ENCODE measurements at places on chromosomes 16 and 17.

DNA sequence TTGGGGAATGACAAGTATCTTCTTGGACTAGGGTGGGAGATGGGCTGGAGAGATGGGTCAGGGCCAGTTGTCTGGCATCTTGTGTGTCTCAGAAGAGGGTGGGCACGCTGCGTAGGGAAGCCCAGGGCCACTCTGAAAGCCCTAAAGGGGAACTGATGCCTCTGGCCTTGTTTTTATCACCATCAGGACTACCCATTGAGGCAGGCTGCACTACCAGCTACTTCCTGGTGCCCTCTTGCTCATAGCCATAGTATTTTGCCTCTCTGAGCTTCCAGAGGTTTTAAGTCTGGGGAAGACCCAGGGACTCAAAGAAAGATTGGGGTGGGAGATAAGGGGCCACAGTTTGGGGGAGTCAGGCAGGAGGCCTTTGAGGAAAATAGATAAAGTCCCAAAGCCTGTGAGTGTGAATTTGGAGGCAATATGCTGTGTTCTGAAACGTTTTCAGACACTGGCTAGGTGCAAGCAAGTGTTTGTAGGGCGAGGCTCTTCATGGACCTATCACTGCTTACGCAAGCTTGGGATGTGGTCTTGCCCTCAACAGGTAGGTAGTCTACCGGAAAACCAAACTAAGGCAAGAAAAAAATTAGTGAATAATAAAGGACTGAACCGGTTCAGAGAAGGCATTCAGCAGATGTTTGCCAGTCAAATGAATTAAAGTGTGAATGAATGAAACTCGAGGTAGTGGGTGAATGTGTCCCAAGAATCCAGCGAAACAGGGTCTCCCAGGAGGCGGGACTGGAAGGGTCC is 688 bp upstream of the ITGB3 start:
- DNase-seq, result no peak

DNA sequence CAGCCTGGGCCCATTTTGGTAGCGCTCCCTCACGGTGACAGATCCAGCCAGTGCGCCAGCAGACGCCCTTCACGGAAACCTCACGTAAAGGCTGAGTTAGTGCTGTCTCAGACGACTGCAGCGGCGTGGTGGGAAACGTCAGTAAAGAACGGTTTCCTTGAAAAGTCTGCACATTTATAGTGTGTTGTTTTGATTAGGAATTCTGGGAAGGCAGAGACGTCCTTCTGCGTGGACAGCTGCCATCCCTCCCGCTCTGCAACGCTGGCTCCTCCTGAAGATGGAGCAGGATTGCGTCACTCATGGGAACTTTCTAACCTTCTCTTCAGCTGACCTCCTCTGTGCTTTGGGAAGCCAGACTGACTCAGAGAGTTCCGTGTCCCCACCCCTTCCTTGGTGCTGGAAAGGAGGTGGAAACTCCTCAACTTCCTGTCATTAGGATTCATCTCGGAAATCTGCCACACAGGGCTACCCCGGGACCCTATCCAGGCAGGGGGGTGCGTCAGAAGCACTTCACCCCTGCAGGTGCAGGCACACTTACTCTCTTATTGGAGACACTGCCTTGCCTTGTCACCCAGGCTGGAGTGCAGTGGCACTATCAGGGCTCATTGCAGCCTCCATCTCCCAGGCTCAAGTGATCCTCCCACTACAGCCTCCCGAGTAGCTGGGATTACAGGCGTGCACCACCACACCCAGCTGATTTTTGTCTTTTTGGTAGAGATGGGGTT is 24.3 kb upstream of the CRISPLD2 start:
- no peak for DNase-seq

GRCh38 chr17:40320756-40321523 is 12.0 kb downstream of the RARA start:
- no peak for DNase-seq

- DNase-seq, result peak; percentile 95
These were observed at the start of gene C16orf87 for GRCh38 chr16:46830902-46831647. Gene C16orf87, minus strand, starts transcription at chr16:46831180. Its CDS starts 31 bp downstream, at chr16:46831149.

DNA sequence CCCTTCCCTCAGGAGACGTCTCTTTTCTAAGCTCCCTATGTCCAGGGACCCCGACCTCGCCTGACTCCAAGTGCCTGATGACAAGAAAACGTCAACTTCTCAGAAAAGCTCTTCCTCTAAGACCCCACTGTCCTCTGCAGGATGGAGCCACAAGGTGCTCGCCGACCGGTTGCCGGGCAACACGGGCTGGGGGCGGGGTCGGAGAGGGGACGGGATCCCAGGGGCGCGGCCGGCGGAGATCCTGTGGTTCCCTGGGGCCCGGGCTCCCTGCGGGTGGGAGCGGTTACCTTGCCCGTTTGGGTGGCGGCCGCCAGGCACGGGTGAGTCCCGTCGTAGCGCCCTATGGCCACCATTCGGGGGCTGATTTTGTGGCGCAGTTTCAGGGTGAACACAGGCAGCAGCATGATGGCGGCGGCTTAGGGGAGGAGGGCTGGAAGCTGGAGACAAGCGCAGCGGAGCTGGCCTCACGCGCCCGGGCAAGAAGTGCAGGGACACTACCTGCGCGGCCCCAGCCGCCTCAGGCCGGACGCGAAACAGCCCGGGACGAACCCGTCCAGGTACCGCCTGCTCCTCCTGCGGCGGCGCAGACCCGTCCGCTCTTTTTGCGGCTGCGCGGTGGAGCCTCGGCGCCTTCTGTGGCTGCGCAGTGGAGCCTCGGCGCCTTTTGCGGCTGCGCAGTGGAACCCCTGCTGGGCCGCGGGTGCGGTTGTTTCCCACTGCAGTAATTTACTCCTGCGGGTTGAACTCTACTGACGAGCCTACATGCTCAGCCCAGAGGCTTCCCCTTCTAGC is at the start of gene BBS2:
TSS of gene BBS2 (minus strand) at position 566 of the 792 bp plus-strand sequence. CDS start at position 404, 162 bp downstream.
- DNase-seq, result peak; percentile 83

- no peak for DNase-seq
These were observed 709 bp downstream of the STAT5A start for GRCh38 chr17:42288803-42289610.

DNA sequence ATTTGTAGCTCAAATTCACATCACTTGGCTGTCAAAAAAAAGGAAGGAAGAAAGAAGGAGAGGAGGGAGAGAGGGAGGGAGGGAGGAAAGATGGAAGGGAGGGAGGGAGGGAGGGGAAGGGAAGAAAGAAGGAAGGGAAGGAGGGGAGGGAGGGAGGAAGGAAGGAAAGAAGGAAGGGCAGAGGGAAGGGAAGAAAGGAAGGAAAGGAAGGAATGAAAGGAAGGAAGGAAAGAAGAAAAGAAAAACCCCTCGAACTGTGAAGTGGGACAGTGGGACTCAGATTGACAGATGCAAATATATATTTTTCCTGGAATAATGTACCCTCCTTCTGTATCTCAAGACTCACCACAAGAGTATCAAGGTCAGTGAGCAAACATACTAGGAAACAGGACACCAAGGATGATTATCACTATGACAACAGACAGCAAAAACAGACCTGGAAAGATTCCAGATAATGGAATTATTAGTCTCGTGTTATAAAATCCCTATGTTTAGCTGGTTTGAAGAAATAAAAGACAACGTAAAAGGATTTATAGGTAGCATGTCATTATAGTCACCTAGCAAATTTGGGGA is 24.2 kb upstream of the ABCA3 start:
- DNase-seq, result no peak

DNA sequence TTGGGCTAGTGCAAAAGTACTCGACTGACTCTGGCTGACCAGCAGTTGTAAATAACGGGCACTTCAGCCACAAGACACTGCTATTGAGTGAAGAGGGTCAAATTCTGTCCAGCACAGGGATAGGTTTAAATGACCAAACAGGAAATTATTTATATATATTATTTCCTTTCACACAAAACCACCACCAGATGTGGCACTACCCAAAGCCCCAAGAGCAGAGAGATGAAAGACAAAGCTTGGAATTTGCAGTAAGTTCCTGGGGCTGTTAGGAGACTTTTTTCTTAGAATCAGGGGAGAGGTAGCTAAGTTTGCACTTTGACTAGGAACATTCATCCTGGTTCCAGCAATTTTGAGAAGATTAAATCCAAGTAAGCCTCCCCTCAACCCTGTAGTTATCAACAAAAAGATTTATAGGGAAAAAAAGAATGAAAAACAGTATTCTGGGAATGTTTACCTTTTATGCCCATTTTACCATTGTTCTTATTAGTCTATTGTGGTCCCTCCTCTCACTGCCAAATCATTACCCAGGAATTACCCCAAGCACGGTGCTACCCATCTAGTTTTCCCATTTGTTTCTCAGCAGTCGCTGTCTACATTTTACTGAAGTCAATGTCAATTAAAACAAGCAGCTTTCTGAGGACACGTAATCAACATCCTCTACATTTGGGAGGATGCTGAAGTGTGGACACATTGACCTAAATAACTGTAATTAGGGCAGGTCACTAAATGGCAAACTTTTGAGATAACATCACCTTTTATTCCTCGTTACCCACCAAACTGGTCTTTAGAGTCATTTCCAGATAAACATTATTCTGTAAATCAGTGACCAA is 43.5 kb downstream of the GRB7 start:
- DNase-seq, result no peak

DNA sequence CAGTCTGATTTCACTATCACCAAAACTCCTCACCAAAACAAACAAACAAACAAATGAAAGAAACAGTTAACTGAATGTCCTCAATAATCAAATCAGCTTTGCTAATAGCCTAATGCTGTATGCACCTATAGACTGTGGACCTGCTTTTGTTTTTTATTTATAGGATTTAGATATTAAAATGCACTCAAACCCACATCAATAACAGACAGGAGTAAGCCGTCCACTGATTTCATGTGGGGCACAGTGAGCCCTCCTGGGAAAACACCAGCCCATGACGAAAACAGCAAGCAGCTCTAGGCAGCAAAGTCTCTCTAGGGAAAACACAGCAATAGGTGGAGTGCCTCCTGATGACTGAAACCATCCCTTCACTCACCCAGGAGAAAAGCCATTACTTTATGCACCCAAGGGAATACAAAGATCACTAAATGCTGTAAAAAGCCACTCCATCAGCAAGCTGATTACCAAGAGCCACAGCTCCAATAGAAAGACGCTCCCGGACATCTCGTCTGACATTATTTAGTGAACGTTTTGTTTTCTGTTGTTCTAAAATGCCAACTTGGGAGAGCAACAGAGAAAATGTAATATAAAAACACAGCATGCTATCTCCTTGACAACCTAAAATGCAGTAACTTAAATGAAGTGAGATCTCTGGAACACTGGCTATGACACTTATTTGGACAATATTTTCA is 47.8 kb downstream of the ANKFY1 start:
- no peak for DNase-seq

GRCh38 chr16:48354877-48355855 is 30.0 kb downstream of the SIAH1 start:
- DNase-seq, result no peak

- DNase-seq, result no peak
These were observed 32.4 kb downstream of the COTL1 start for GRCh38 chr16:84585467-84585866.

DNA sequence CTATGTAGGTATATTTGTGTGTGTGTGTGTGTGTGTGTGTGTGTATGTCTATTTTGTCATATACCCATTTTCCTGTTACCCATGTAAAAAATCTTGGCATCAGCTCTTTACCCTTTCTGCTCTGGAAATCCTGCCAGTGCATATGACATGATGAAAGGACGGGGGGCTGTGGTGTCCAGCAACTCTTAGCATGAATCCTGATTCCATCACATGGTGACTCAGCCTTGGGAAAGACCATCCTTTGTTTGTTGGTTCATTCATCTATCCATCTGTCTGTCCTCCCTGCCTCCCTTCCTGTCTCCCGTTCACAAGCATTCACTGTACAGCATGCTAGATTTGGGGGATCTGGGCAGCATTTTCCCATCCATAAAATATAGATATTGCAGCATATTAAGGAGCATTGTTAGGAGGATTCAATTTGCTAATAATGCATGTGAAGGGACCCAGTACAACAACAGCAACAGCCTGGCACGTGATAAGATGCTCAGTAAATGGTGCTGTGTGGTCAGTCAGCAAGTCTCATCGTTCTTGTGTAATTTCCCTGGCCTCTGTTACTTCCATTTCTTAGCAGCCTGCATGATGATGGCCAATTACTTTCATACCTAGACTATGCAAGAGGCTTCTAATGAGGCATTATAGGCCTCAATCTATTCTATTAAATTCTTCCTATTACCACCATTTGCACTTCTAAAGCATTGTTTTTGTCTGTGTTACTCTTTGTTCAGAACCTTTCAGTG is 191.0 kb downstream of the PRKCA start:
- DNase-seq, result no peak

- no peak for DNase-seq
These were observed 604.7 kb upstream of the SALL1 start for GRCh38 chr16:51755577-51756355.

DNA sequence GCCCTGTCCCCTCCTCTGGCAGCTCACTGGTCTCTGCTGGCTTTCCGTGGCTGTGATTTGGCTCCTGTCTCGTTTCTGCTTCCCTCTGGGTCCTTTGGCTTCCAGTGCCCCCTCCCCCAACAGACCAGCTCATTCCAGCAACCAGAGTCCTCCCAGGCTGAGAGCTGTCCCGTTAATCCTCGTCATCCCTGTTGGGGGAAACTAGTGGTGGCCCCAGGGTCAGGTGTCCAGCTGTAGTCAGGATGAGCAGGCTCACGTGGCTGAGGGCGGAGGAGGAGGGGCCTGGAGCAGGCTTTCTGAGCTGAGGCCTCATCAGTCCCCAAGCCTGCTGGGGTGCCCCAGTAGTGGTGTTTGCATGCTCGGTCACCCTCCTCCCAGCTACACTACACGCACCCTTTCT is 10.7 kb upstream of the CBX4 start:
- no peak for DNase-seq

DNA sequence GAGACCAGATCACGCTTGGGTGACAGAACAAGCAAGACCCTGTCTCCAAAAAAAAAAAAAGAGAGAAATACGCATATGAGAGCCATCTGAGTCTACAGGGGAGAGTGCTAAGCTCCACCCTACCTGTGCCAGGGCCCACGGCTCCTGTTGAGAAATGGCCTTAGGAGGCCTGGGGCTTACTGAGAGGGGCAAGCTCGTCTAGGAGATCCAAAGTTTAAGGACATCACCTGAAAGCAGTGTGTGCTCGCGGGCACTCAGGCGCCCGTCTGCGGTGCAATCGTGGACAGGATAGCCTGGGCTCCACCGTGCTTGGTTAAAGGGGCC is 14.5 kb upstream of the BAIAP2 start:
- DNase-seq, result peak; percentile 8

GRCh38 chr16:88505405-88506082 is 52.5 kb downstream of the ZFPM1 start:
- DNase-seq, result no peak

GRCh38 chr17:78779850-78780249 is 2.2 kb downstream of the CYTH1 start:
- no peak for DNase-seq

- no peak for DNase-seq
These were observed 24.2 kb downstream of the MYO18A start for GRCh38 chr17:29155966-29156338.

- DNase-seq, result no peak
These were observed 3.6 kb downstream of the MAPK7 start for GRCh38 chr17:19381741-19382444.

DNA sequence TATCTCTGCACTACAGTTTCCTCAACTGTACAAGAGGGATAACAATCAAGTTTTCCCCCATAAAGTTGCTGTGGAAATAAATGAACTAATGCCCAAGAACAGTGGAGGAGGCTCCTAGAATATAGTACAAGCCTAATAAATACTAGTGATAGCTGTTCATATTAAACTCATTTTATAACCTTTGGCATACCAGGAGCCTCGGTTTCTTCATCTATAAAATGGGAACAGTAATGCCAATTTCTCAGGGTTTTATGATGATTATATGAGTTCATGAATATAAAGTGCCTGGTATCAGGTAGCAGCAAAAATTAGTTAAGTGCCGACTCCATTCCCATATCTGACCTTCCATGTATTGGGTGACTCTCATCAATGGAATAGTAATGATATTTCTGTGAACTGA is 311.1 kb upstream of the MAF start:
- no peak for DNase-seq
